Stimulated activated CD4-positive, alpha-beta T cell treated with anti-CD3 and anti-CD28 coated beads, Interleukin-4, amount 100 ng/mL, for 4 hours (primary cell): ENCODE measurements at places on chromosomes 11 and 22.
A peak's percentile ranks its signal among the peaks of the same experiment; 100 is the strongest.

DNA sequence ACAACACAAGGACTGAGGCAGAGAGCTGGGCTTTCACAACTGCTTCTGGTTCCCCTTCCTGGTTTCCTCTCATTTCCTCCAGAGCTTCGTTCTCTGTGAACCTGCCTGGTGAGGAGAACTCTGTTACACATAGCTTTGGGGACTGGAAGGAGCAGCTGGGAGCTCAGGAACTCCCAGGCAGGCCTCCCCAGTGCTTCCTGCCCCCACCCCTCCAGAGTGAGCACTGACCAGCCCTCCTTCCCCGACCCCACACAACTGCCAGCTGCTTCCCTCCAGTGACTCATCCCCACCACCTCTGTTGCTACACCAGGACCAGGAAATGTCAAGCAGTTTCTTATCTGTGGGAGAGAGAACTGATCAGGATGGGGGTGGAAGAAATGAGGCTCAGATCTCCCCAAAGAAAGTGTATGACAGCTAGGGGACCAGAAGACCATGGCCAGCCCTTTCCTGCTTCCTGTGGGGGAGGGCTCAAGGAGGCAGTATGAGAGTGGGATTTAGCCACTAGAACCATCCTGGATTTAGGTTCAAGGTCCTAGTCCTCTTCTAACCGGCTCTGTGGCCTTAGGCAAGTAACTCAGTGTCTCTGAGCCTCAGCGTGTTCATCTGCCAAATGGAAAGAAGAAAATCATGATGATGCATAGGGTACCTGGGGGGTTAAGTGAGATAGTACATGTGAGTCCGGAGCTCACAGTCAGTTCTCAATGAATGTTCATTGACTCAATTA, 4.5 kb upstream of the TP53I11 start:
- no peak for DNase-seq

GRCh38 chr11:43555816-43556611, 124.5 kb upstream of the HSD17B12 start:
- no peak for DNase-seq

DNA sequence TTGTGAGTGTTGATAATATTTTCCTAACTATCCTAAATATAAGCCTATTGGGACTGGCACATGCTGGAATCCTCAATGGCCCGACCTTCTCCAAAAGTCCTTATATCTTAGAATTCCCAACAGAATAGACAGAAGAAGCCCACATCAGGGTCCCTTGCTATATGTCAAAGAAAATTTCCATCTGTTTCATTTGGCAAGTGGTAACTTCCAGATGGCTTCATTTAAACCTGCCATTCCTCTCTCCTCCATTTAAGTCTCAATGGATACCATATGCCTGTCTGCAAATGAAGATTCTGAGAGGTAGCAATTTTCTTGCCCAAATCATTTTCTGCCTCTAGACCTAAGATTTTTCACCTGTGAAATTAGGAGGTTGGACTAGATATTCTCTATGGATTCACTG, 73.1 kb upstream of the KCNA4 start:
- DNase-seq, result no peak

DNA sequence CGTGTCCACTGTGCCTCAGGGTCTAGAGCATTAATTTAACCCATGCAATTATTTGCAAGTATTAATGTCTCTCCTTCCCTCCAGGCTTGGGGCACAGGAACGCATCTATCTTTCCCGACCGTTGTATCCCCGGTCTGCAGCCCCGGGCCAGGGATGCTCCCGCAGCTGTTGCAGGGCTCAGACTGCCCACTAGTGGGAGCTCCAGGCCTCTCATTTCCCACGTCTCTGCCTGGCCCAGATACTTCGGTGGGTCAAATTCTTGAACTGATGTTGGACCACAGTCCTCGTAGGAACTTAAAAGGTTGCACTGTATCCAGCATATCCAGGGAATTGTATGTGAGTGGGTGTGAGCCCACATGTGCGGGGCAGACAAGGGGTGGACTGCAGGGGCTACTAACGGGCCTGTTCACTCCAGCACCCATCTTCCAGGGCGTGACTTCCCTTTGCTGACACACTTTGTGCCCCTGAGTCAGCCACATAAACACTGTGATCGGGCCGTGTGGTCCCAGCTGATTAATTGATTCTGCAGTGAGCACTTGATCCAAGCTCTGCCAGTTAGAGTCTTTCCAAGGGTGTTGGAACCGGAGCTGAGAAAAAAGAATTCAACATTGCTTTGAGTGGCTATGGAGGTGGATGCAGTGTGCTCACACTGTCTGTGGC, 451.3 kb downstream of the TBC1D22A start:
- DNase-seq, result peak; percentile 37

- DNase-seq, result no peak
Observed at GRCh38 chr11:108975641-108976071, 310.8 kb downstream of the DDX10 start.

- DNase-seq, result no peak
Observed at GRCh38 chr22:40029189-40029890, 34.6 kb downstream of the FAM83F start.

GRCh38 chr11:45264839-45265515, 21.2 kb downstream of the SYT13 start:
- no peak for DNase-seq

GRCh38 chr22:46862418-46863324, 100.2 kb downstream of the TBC1D22A start:
- DNase-seq, result no peak

DNA sequence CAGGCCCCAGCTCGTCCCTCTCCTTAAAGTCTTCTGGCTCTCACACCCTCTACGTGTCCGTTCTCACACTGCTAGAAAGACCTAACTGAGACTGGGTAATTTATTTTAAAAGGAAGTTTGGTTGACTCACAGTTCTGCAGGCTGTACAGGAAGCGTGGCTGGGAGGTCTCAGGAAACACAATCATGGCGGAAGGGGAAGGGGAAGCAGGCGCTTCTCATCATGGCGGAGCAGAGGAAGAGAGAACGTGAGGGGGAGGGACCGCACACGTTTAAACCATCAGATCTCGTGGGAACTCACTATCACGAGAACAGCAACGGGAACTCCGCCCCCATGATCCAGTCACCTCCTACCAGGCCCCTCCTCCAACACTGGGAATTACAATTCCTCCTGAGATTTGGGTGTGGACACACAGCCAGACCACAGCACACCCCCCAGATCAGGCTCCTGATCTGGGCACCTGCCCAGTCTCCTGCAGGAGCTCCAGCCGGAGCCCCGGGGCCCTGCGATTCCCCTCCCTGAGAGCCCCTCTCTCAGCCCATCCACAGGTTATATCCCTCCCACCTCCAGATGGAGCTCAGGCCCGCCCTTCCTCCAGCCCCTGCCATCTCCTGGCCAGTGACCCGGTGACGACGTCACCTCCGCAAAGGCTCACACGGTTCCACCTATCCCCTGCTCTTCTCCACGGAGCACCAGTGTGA, 170.2 kb downstream of the BRD1 start:
- DNase-seq, result peak; percentile 79

DNA sequence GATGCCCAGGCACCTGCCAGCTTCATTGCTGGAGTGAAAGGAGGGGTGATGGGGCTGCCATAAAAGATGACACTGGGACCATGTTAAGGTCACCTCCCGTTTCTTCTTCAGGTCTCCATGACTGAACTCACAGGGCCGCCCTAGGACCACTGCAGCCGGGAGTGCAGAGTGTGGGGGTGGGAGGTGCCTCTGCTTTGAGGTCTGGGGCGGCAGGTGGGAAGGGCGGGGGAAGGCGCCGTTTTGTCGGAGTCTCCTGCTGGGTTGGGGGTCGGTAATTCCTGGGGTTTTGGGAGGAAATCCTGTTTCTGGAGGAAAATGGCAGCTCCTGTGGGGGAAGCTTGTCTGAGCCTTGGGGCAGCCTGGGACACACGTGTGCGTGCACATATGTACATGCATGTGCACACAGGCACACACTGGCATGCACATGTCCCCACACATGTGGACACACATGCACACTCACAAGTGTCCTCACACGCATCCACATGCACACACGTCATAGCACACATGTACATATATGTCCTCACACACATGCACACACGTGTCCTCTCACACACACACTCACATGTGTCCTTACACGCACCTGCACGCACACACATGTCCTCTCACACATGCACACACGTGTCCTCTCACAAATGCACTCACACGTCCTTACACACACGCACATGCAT, 990.9 kb downstream of the BRD1 start:
- DNase-seq, result no peak

GRCh38 chr11:71352748-71353147, 95.4 kb downstream of the DHCR7 start:
- no peak for DNase-seq

GRCh38 chr22:19783586-19784383, 23.2 kb downstream of the TBX1 start:
- no peak for DNase-seq
